ENCODE measurements at places on chromosomes 4 and X.

GRCh38 chrX:125646195-125646594, 326.5 kb downstream of the TEX13C start:
- DNase-seq = no peak

DNA sequence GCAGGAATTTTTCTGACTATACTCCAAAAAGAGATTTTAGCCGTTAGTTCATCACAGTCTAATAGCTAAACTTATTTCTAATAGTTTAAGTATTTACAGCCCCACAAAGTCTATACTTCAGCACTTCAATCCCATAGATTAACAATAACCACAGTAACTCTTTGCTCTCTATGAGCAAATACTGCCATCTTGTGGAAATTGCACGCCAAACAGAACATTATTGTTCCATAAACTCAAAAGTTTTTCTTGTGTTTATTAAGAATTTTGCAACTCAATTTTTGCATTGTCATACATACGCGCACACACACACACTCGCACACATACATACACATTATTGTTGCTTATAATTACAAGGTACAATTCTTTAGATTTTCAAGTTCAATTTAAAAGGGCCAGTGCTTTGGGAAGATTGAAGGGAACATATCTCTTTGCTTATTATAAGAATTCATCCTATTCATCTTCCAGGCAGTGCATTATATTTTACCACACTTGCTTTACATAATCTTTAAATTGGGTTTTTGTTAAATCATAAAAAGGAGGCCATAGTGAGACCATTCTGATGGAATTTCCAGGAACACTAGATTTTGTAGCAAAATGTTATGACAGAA, 63.8 kb upstream of the ATOH1 start:
- no peak for DNase-seq

DNA sequence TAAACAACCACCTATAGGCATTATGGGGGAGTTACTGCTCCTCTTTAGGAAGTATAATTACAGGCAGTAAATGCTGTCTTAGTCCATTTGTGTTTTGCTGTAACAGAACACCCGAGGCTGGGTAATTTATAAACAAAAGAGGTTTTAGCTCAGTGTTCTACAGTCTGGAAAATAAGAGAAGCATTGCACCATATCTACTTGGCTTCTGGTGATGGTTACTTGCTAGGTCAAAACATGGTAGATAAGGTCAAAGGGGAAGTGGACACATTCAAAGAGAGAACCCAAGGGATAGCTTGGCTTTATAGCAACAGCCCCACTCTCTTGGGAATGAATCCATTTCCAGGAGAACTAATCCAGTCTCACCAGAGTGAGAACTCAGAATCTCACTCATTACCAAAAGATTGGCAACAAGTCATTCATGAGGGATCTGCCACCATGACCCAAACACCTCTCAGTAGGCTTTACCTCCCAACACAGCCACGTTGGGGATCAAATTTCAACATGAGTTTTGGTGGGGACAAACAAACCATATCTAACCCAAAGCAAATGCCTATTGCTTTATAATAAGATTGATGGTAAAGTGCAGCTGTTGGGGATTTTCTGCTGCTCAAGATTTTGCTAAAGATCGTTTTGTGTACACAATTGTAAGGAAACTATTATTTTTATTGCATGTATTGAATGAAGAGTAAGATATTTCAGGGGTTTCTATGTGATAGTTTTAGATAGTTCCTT, 32.6 kb downstream of the STAG2 start:
- no peak for DNase-seq

- no peak for DNase-seq
Measured at GRCh38 chrX:110414679-110415439, 56.2 kb downstream of the RTL9 start.

DNA sequence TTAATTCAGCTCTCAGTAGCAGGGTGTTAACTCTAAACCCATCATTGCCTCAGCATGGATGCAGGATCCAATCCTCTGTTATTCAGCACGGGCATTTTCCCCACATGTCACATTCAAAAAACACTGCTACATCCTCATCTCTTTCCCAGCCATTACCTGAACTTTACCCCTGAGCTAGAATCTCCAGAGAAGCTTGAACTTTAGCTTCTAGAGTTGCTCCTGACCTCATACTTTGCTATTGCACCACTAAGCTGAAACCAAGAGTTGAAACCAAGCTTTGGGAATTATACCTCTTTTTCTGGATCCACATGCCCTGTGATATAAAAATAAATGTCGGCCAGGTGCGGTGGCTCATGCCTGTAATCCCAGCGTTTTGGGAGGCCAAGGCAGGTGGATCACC, 90.7 kb downstream of the SHROOM3 start:
- DNase-seq = no peak

DNA sequence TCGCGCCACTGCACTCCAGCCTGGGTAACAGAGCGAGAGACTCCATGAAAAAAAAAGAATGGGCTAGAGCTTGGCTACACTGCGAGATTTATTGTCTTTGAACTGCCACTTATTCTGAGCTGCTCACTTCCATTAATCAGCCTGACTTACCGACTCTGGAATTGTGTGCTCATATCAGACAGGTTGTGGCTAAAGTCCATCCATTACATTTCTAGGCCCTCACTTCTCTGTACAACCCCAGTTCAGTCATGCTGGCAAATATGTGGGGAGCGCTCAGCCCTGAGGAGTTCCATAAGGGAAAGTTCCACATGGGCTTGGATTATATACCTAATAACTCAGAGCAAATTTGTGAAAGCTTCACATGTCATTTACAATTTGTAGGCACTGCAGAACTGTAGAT, 270.6 kb downstream of the TRIML1 start:
- no peak for DNase-seq

DNA sequence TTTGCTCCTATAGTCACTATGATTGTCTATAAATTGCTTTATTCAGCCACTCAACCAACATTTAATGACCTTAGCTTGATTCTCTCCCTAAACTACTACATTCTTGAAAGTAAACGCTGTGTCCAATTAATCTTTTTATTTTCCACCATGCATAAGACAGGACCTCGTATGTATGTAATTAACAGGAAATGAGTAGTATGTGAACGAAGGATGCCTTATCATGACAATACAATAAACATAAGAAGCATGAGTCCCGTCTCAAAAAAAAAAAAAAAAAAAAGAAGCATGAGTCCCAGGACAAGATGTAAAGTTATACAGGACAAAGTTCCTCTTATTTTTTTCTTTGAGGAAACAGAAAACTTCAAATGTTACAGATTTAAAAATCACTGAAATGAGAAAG, 92.5 kb downstream of the PPP3CA start:
- no peak for DNase-seq

DNA sequence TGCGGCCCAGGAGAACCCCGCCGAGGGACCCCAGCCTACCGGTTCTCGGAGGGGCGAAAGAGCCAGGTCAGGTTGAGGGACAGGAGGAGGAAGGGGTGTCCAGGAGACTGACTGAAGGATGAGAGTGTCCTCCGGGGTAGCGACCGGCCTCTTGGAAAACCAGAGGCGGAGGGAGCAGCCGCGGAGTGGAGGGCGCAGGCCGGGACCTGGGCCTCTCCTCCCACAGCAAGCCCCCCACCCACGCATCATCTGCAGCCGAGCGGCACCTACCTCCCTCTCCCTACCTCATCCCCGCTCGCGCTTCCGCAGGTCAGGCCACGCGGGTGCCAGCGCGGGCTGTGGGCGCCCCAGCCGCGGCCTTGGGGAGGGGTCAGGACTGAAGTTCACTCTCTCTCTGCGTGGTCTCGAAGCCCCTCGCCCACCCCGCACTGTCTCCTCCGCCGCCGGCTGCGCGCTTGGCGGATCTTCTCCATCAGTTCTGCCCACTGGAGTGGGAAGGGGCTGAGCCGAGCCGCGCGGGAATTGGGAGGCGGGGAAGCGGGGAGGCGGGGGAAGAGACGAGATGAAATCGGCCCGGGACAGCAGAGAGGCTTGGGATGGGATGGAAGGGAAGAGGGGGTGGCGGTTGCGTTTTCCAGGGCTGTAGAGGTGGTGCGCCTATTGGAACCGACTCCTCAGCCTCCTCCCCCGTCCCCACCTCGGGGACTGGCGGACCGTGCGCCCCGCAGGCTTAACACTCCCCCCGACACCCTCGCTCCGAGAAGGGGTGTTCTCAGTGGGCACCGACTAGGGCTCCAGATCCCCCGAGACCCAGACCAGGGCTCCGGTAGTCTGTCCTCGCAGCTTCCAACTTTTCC, 1.8 kb downstream of the NLGN4X start:
- no peak for DNase-seq
